ENCODE measurements at places on chromosomes 2 and 18.

GRCh38 chr2:179606141-179606540 lies 255.3 kb downstream of the ZNF385B start:
- DNase-seq = no peak

DNA sequence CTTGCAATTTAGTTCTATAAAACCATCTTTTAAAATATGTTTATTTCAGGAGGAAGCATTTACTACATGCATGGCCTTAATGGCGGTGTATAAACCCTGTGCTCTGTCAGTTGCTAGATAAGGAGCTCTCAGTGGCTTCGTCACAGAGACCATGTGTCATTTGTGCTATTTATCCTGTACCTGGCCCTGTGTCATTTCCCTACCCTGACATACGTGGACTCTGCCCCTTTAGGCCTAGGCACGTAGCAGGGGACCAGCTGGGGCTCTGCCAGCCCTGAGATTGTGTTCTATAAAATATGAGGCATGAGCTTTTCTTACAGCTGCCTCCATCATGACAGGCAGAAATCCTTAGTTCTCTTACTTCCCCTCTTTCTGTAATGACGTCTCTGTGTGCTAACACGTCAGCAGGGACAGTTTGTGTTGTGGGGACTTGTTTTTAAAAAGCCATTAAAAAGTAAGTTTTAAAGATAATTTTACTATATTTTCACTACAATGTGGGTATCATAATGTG lies 88.0 kb downstream of the ITGB1BP1 start:
- DNase-seq = no peak

DNA sequence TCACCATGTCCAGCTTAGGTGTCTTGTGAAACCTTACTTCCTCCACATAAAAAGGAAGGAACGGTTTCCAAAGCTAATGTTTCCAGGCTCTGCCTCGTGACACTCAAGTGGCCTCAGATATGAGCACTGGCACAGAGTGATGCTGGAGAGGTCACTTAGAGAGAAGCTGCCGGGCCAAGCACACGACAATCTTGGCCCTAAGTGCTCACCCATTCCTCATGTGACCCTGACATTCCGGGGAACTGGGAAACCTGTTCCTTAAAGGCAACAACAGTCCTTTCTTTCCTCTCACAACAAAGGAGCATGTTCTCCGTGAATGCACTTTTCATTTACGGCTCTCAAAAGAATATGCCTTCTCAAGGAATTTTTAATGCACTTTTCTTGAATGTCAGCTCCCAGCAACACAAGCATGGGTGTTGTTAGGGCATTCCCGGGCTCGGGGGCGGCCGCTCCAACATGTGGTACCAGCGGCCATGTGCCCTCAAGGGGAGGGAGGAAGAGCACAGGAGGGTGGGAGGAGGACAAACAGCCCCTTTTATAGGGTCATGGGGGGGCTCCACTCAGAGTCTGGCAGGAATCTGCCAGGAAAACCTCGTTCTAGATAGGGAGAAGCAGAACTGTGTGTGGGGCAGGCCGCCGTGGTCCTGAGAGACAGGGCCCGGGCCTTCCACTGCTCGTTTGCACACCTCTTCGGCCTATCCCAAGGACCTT lies 118.6 kb downstream of the MBP start:
- DNase-seq = no peak

- peak; percentile 19 for DNase-seq
Measured at GRCh38 chr2:68371581-68371980, 6.5 kb downstream of the PLEK start.

- DNase-seq = no peak
Measured at GRCh38 chr18:22796113-22796512, 137.0 kb upstream of the RBBP8 start.

- no peak for DNase-seq
Measured at GRCh38 chr18:3260995-3261372, 949 bp upstream of the MYL12B start.

GRCh38 chr2:28952836-28953211 lies 28.3 kb upstream of the TOGARAM2 start:
- DNase-seq = no peak

DNA sequence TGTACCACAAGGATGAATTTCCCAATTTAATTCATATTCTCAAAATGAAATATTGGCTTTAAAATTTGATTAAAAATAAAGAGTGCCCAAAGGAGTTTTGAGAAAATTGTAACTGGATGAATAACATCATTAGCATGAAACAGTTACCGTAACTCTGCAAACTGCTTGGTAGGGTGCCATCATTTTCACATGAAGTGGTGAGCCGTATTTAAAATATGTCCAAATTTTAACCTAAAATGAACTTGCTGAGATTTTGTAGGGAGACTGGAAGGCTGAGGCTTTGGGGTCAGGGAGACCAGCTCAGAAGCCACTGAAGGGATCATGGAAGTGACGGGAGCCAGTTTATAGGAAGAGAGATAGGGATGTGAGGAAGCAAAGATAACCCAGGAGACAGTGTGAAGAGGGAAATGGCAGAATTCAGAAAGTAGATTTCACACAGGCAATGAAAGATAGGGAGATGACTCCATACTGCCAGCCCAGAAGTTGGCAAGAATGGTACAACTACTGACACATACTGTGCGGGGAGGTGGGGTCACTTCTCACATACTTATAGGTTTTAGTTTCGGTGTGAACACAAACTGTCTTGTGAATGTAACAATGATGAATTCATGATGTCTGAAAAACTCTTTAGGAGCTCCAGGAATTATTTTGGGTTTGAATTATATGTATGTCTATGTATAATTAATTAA lies 53.8 kb downstream of the EFEMP1 start:
- no peak for DNase-seq

- DNase-seq = no peak
Measured at GRCh38 chr2:201122276-201122675, 6.3 kb downstream of the CFLAR start.

DNA sequence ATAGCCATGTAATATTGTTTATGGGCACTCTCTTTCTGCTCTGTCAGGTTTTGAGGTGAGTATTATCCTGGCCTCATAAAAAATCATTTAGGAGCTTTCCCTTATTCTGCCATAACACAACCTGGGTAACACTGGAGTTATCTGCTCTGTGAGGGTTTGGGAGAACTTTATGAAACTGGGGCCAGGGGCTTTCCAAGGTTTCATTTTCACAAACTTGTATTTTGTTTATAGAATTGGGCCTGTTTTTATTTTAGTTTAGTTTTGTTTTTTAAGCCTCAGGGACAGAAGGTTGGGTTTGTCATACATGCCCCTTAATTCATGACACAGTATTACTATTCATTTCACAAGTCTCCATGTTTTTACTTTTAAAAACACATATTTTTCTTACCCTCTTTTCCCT lies 83.5 kb downstream of the IRS1 start:
- DNase-seq = no peak

- DNase-seq = no peak
Measured at GRCh38 chr2:155363349-155363888, 664.9 kb downstream of the KCNJ3 start.

- no peak for DNase-seq
Measured at GRCh38 chr18:38262661-38263060, 697.1 kb upstream of the CELF4 start.

DNA sequence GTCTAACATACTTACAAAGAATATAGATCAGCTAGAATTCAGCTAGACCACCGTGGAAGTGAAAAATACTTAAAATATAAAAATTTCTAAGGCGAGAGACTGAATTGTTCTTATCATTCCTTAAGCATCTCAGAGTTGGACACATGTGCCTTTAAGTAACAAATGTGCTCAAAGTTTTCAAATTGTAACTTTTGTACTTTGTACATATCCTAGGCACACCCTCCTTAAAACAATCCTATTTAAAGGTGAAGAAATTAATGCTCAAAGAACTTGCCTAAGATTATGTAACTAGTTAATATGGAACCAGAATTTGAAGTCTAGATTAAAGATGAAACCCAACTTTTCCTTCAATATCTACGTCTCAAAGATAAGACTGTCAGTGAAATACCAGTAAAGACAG lies 74.1 kb downstream of the EML4 start:
- DNase-seq = no peak

- no peak for DNase-seq
Measured at GRCh38 chr2:79770926-79771325, 258.1 kb downstream of the CTNNA2 start.

DNA sequence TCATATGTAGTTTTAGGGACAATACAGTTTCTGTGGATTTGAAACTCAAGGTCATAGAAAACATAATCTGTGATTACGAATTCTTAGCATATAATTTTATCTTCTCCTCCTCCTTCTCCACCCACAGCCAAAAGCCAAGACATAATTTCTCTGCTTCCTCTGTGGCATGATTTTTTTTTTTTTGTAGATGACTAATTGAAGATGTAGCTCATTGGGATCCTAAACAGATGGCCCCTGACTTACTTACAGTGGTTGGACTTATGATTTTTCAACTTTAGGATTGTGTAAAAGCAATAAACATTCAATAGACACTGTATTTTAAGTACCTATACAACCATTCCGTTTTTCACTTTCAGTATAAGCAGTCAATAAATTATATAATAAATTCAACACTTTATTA lies 42.3 kb downstream of the FSIP2 start:
- no peak for DNase-seq

DNA sequence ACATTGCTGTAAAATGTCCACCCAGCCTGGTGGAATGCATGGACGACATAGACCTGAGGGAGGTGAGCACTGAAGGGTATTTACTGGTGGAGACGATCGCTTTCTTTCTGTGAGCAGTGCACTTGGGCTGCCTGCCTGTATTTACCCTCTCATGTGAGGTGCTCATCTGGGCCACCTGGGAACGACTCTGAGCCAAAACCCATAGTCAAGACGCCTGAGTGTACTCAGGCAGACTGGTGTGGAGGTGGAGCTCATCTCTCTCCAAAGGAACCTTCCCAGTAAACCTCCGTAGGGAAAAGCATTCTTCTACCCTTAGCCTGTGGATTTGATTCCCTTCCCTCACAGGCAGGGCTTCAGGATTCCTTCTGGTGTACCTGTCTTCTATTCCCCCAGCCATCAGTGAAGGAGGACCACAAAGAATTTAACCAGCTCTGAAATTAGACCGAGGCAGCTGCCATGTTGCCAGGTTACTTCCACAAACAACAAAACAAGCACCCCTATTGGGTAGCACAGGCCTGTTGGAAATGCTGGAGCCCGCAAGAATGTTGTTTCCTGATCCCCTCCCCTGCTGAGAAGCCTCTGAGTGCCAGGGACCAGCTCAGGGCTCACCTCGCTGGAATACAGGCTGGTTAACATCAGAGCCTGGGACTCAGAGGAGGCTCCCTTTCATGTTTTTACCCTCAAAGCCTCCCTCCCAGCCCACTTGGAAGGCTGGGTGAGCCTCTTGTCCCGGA lies 47.5 kb upstream of the TXNDC2 start:
- DNase-seq = no peak

All from DND-41 (cell line).